Stimulated activated CD4-positive, alpha-beta T cell treated with anti-CD3 and anti-CD28 coated beads, TNF-alpha, amount 100 ng/mL, for 48 hours (primary cell): ENCODE measurements at places on chromosomes 4 and X.

GRCh38 chrX:68827256-68827655, 1.6 kb upstream of the EFNB1 start:
- no peak for DNase-seq

- no peak for DNase-seq
Measured at GRCh38 chr4:95038791-95039190, 281.0 kb downstream of the BMPR1B start.

- DNase-seq, result no peak
Measured at GRCh38 chr4:45865781-45866180, 258.1 kb downstream of the GABRG1 start.

DNA sequence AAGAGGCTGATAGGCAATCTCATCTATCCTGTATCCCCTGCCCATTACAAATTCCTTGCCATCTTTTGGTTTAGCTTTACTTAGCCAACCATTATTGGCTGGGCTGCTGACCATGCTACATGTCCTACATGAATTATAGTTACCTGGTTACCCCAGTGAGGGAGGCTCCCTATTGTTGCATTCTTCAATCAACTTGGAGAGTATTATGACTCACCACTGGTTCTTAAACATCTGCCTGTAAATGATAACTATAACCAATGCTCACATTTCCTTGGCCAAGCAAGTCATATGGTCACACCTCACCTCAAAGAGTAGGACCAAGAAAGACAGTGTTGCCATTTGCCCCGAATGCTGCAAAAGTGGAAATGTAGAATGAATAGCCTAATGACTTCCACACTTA, 297.6 kb downstream of the IL15 start:
- DNase-seq, result no peak

DNA sequence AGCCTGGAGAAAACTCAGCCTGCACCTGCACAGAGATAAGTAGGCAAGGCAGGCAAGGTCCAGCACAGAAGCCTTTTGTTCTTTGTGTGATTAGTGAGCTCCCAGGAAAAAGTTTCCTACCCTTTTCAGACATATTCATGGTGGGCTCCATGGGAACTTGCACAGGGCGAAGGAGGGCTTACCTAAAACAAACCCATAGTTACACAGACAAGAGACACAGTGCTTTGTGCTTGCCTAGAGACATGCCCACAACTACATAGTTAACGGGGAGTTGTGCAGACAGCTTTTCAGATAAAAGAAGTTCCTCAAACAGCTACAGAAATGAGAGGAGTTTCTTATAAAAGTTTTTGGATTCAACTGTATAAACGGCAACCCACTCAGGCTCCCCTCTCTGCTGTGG, 180.5 kb downstream of the GLUD2 start:
- DNase-seq, result no peak

GRCh38 chr4:141180991-141181761, 39.5 kb upstream of the ZNF330 start:
- DNase-seq, result no peak

- no peak for DNase-seq
Measured at GRCh38 chrX:22177950-22178515, 94.7 kb upstream of the CBLL2 start.

GRCh38 chrX:150348365-150348764, 14.8 kb upstream of the MAMLD1 start:
- no peak for DNase-seq

DNA sequence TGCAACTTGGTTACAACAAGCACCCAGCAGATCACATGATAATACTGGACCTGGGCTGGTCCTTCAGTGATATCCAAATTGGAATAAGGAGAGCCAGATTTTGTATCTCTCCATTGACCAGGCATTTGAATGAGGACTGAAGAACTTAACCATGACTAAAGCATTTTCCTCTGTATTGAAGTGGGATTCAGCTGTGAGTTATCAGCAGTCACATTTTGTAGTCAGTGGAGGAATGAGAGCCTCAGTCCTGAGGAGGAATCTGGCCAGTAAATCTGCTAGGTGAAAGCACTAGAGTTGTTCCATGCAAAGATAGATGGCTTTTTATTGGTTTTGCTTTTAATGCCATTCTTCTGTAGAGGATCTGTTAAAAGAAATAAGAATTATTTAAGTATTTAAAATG, 1506.0 kb downstream of the PCDH7 start:
- no peak for DNase-seq

DNA sequence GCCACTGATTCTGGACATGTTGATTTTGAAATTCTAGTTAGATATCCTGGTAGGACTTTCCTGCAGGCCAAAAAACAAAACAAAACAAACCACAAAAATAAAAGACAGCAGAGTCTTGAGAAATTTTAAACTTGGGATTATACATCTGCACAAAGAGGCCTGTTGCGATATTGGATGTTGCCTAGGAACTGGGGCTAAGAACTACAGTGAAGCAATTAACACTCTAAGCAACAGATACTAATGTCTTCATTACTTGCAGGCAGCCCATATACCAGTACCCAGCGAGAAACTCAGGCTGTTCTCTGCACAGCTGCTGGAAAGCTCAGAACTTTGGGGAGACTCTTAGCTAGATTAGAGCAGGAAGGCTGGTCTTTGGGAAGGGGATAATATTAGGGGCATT, 69.1 kb upstream of the SCOC start:
- no peak for DNase-seq

DNA sequence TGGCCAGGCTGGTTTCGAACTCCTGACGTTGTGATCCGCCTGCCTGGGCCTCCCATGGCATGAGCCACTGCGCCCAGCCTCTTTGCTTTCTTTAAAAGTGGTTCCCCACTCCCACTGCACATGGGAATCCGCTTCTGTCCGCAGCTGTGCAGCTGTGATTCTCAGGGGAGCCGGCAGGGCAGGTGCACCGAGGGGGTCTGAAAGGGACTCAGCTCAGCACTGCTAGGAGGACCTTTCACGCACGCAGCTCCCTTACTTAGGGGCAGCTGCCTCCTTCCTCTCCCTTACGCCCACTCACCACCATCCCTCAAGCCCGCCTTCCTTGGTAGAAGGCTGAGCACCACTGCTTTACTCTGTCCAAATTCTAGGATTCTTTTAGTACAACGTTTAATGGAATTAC, 40.4 kb upstream of the CYP4V2 start:
- DNase-seq, result no peak

- no peak for DNase-seq
Measured at GRCh38 chrX:70808942-70809940, 99.3 kb downstream of the TEX11 start.

GRCh38 chr4:113468165-113469022, 293.1 kb downstream of the CAMK2D start:
- DNase-seq, result no peak

- no peak for DNase-seq
Measured at GRCh38 chr4:186010821-186011220, 58.1 kb upstream of the TLR3 start.

- no peak for DNase-seq
Measured at GRCh38 chr4:38684951-38685844, 21.2 kb downstream of the KLF3 start.

DNA sequence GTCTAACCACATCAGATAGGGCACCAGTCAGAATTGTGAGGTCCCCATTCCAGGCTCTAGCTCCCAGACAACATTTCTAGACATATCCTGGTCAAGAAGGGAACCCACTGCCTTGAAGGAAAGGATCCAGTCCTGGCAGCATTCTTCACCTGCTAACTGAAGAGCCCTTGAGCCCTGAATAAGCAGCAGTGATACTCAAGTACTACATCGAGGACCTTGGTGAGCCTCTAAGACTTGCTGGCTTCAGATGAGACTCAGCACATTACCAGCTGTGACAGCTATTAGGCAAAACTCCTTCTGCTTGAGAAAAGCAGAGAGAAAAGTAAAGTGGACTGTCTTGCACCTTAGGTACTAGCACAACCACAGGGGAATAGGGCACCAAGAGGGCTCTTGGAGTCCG, 205.8 kb upstream of the F9 start:
- DNase-seq, result no peak

- DNase-seq, result no peak
Measured at GRCh38 chrX:106897259-106897658, 5.9 kb downstream of the RIPPLY1 start.

DNA sequence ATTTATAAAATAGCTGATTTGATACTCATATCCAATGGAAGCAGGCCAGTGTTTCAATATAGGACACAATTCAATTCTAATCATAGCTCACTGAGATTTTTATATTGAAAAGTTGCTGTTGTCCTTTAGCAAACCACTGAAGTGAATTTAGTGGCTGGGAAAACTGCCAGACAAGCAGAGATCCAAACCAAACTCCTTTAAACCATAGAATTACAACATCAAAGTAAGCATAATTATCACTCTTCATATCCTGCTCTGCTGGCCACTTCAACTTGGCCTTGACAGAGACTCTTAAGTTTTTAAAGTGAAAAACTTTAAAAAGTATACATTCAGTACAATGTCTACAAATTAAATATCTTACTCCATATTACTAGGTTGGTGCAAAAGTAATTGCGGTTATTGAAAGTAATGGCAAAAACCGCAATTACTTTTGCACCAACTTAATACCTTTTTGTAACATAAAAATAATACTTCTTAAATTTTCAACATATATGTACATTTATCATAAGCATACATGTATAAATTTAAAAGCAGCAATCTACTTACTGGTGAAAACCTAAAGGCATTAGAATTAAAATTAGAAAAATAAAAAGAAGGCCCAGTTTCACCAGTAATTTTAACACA, 433.0 kb downstream of the PCDH10 start:
- DNase-seq, result no peak

DNA sequence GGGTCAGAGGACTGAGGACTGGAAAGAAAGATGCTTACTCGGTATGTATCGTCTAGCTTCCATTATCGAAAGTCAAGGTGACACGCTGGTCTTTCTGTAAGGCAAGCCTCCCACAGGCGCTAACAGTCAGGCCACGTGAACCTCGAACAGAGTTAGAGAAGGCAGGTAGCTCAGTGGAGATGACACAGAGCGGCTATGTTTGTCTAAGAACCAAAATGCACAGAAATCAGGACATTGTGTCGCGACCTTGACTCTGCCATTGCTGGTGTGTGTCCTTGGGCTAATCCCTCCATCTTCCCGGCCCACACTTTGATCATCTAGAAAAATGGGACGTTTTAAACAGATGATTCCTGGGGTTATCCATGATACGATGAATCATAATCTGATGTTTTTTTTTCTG, 40.3 kb downstream of the IRF2 start:
- no peak for DNase-seq

DNA sequence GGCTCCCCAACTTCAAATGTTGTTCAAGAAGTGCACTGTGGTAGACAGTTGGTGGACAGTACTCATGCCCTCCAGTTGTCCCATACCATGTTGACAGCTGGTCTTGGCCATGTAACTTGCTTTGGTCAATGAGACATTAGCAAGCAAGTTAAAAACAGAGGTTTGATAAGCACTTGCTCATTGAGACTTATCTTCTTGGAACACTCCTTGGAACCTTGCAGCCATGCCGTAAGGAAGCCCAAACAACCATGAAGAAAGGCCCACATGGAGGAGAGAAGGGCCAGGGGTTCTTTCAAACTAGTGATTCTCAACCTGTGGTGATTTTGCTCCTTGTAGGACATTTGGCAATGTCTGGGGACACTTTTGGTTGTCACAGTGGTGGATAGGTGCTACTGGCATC, 2.6 kb upstream of the PRPS2 start:
- DNase-seq, result no peak

DNA sequence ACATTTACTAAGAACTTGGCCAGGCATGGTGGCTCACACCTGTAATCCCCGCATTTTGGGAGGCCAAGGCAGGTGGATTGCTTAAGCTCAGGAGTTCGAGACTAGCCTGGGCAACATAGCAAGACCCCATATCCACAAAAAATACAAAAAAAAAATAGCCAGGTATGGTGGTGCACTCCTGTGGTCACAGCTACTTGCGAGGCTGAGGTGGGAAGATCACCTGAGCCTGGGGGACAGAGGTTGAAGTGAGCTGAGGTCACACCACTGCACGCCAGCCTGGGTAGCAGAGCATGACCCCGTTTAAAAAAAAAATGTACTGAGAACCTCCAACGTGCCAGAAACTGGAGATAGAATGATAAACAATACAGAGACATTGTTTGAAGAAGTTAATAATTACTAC, 8.0 kb downstream of the OPRPN start:
- DNase-seq, result no peak

DNA sequence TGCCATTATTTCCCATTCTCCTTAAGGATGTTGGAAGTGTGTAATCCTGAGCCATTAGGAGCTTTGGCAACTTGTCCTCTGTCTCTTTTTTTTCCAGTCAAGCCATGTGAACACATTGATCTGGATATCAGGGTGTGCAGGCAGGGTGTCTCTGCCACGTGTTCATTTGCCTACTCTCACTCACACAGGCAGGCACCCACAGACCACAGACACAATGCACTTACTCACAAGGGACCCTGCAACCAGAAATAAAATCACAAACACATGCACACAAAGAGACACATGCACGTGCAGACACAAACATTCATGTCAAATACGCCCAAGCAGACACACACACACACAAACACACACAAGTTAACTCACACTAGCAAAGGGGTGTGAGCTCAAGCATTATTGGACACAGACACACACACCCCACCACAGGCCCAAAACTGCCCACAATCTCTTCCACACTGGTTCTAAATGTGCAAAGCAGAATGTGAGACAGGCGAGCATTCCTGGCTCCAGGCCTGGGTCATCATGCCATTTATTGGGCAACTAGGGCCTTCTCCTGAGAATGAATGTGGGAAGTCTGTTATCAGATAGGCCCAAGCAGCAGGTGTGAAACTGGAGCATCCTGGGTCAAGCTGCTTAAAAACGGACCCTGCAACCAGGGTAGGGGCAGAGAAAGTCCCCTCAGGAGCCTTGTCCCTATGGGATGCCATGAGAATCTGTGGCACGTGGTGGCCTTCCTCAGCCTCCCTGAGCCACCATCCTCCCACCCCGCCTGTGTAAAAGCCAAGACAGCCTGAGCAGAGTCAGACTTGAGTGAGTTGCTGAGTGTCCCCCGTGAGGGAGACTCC, 63.4 kb downstream of the NBDY start:
- DNase-seq, result no peak

DNA sequence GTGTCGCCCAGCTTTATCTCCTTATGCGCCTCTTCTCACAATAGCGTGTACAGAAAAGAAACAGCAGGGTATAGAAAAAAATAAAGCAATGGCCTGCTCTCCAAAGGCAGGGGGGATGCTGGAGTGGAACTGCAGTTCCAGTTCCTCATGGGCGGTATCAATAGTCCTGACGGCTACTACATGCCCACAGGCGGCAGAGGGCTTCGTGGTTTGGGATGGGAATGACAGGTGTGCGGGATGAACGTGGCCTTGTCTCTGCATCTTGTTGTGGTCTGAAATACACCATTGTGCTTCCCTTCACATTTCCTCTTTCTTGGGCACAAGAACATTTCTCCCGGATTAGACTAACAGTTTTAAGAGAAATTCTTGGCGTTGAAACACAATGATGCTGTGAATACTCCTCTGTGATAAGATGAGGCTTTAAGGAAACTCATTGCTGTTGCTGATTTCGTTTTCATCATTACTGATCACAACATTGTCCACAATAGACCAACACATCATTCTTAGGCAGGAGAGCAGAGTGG, 124.1 kb upstream of the IGFBP7 start:
- no peak for DNase-seq

DNA sequence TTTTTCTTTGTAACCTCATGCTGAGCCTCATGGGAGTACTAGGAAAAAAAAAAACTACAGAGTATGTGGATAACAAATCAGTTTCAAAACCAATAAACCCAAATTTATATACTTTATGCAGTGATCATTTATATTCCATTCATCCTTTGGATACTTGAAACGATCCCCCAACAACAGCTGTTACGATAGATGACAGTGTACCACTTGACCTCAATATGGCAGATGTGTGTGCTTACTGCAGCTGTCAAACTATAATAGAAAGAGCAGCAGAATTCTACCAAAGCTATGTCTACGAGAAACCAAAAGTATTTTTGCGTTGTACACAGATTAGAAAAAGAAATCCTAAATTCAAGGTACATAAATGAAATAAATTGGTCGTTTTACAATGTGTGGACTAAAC, 337.8 kb downstream of the PDGFC start:
- no peak for DNase-seq
